Tibial artery (tissue), 4 donors: ENCODE measurements at places on chromosomes 12 and 14.

- DNase-seq, result no peak
These were observed 29.5 kb downstream of the CACNA1C start for GRCh38 chr12:2082321-2082720.

DNA sequence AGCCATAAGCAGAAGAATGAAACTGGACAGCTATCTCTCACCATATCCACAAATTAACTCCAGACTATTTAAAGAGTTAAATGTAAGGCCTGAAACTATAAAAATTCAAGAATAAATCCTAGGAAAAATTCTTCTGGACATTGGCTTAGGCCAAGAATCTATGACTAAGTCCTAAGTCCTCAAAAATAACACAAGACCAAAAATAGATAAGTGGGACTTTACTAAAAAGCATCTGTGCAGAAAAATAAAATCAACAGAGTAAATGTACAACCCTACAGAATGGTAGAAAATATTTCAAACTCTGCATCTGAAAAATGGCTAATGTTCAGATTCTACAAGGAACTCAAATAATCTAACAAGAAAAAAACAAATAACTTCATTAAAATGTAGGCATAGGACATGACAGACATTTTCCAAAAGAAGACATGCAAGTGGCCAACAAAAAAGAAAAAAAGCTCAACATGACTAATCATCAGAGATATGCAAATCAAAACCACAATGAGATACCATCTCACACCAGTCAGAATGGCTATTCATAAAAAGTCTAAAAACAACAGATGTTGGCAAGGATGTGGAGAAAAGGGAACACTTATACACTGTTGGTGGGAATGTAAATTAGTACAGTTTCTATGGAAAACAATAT lies 61.0 kb upstream of the PPFIA2 start:
- DNase-seq, result no peak

GRCh38 chr12:122311696-122312095 lies 45.4 kb upstream of the VPS33A start:
- no peak for DNase-seq

GRCh38 chr12:12899530-12900380 lies 8.4 kb downstream of the GPRC5A start:
- DNase-seq, result peak; percentile 57

GRCh38 chr12:82725741-82726140 lies 39.0 kb downstream of the TMTC2 start:
- no peak for DNase-seq

DNA sequence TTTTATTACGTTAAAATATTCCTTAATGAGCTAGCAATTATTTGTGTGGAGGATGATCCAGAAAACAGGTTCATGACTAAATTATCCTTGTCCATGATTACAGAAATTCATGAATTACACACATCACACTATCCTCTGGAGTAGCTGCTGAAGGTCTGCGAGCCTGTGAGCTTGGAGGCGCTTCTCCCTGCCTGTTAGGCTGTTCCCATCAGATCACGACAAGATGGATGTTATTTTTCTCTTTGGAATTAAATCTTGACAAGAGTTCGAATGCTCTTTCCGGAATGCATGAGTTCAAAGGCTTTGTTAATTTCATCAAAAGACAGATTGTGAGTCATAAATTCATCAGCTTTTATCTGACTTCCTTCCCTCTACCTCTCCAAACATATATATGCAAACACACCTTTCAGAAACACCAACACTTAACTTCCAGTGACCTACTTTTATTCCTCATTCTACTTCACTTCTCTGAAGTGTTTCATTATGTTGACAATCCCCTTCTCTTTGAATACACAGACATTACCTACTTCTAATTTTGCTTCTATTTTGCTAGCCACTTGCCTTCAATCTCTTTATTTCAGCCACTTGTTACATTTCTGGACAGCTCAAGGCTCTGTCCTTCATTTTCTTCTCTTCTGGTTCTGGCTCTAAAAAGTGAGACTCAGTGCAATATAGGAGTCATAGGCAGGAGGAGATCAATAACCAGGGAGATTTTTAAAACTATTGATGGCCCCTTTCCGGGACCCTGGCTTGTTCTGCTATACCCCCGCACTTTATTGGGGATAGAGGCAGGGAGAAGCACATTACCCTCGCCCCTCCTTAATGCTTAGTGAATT lies 274.6 kb downstream of the BTG1 start:
- no peak for DNase-seq

DNA sequence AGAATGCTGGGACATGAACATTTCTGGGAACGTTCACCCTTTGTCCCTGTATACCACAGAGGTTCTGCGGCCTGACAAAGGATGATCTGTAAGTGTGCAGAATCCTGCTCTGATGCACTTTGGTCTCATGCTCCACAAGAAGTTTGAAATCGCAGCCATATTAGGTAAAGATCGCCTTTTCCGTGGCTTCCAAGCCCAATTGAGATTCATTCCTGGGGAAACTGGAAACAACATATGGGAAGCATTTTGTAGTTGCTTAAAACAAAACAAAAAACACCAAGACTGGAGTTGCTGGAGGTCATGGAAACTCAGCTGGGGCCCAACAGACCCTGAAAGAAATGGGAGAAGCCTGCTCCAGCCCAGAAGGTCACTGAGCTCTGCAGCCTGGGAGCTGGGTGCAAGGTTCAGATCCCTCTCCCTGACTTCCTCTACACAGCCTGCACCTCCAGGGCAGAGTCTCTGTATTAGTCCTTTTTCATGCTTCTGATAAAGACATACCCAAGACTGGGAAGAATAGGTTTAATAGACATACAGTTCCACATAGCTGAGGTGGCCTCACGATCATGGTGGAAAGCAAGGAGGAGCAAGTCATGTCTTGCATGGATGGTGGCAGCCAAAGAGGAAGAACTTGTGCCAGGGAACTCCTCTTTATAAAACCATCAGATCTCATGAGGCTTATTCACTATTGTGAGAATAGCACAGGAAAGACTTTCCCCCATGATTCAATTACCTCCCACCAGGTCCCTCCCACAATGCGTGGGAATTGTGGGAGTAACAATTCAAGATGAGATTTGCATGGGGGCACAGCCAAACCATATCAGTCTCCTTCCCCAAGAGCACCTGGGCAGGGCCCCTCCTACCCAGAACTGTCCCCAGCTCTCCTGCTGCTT lies 60.8 kb upstream of the CHGA start:
- no peak for DNase-seq

DNA sequence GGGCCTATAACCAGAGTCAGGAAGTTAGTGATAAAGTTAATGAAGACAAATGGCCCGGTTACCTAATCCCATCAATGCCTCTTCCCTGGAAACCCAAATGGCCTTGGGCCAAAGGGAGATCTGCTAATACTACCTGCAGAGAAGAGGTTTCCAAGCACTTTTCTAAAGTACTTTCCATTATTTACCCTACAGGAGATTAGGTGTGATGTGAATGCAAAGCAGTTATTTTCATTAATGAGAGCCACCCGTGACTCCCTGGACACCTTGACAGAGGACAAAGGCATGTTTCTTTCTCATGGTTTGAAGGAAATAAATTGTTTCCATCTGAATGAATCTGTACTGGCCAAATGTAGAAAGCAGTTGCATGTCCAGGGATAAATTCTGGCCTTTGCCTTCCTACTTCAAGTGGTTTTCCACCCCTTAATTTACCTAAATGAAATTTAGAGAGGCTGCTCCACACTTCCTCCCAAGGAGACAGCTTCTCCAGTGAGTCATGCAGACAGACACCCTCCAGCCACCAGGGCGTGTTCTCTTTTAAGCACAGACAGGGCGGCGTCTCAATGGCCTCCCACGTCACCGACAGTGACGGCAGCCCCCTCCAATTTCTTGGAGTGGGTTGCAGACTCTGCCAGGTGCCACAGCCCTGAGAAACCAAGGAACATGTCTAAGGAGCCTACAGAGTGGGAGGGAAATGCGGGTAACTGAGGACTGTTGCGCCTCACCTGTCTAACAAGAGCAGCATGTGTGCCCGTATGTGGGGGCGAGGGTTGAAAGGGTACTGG lies 43.9 kb upstream of the GNPNAT1 start:
- DNase-seq, result no peak
